ENCODE measurements at places on chromosomes 4 and X.

DNA sequence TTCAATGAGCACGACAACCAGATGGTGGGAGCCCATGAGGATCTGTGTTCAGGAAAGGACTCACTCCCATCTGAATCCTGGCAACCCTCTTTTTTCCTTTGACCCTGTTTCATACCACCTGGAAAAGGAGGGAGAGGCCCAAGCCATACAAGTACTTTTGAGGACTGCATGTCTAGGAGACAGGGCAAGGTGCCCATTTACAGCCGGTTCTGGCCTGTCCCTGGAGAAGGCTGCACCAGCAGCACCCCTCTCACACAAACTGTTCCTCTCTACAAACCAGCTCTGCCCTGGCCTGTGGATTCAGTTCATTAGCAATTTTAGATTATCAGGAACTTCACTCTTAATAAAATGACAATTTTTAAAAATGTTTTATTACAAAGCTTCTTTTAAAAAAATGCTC, 57.5 kb downstream of the HADH start:
- DNase-seq = no peak

DNA sequence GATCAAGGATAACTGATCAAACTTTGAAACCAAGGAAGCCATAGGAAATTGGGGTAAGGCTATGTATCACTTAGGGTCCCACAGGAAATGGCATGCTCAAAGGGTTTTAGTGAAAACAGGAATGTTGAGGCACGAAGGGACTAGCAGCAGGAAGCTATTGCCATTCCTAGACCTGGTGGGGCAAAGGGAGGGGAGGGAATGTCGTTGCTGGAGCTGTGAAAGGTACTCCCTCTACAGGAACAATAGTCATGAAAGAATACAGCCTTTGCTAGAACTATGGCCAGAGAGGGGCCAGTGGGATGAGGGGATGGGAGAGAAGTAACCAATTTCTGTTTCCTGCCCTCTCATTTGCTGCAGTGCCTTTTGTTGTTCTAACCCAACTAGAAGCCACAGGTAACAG, 11.9 kb downstream of the REPS2 start:
- DNase-seq = no peak

DNA sequence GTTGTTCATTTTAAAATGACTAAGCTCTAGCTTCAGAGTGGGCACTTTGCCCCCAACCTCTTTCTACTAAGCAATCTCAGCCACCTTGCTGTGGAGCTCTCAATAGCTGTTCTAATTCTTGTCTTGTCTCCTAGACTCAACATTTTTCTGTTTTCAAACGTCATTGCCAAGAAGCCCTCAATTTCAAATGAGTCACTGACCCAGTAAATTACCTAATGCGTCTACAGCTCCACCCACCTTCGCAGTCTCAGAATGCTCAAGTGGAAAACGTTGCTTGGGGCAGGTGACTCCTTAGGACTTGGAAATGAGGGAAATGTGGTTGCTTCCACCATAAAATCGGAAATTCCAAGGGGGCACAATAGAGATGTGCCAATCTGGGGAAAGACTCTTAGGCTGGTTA, 59.0 kb downstream of the ING2 start:
- DNase-seq = no peak

GRCh38 chr4:148203056-148203898, 238.9 kb downstream of the NR3C2 start:
- no peak for DNase-seq

GRCh38 chr4:73021634-73022033, 47.9 kb downstream of the COX18 start:
- no peak for DNase-seq

GRCh38 chr4:96326846-96327245, 487.0 kb downstream of the PDHA2 start:
- no peak for DNase-seq

Measured in WERI-Rb-1 (cell line).